ENCODE measurements at places on chromosomes 1 and 21.

DNA sequence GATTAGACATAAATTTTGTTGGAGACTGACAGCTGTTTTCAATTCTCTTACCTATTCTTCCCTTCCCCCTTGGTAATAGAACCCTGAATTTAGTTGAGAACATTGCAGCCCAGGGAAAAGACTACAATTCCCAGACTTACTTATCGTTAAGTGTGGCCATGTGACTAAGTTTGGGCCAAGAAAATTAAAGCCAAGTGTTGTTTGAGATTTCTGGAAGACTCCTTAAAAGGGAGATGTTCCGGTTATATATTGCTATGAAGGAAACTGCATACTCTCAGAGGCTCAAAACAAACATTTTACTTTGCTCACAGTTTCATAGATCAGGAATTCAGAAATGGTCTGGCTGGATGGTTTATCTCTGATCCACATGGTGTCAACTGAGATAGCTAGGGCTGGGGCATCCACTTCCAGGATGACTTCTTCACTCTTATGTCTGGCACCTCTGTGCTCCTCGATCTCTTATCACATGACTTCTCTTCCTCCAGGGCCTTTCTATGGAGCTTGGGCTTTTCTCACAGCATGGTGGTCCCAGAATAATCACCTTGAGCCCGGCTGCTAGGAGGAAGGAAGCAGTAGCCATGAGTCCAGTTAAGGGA is 22.4 kb upstream of the CD34 start:
- no peak for DNase-seq

GRCh38 chr1:235683653-235684052 is 34.1 kb upstream of the GNG4 start:
- DNase-seq: no peak

GRCh38 chr1:204826970-204827369 is 43.7 kb upstream of the NFASC start:
- DNase-seq: no peak

GRCh38 chr1:33282791-33283190 is 26.5 kb downstream of the ZNF362 start:
- DNase-seq: no peak

DNA sequence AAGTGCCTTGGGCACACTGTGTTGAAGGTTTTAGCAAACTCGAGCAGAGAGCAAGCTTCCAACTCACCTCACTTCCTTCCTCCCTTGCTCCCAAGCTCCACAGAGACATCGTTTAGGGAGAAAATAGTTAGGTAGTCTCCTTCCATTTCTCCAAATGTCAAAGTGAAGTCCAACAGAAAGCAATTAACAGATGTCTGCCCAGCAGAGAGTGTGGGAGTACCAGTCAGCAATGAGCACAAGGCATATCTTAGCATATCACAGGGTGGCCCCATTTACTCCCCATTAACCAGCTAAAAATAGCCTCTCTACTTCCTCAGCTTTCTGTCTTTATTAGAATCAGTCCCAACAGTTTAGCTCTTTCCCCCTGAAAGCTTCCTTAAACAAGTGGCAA is 334.2 kb upstream of the CAMK1G start:
- DNase-seq: no peak
